HT-29 (cell line): ENCODE measurements at places on chromosomes 3 and 15.

DNA sequence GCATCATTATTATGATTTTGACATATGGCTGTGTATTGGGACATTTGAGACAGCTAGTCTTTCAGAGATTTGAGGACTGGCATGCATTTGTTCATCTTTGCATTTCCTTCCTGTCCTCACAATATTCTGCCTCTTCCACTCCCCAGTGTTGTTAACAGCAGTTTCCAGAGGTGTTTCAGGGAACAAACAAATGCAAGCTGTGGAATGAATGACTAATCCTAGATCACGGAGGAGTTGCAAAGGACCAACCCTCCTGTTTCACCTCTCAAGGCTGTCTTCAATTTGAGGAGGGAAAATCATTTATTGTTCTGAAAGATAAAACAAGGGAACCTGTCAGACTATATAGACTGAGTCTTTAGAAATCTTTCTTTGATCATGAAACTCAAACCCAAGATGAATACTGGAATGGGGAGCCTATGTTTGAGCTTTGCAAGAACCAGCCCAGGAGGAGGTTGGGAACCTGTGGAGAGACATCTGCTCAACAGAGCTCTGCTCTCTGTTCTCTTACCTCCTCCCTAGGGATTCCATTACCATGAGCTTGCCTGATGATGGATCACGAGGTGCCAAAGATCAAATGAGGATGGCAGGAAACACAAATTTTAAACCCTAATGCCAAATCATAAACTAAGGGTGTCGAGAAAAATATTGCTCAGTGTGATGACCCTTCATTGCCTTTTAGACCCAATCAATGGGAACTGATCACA, 68.5 kb downstream of the SLC7A14 start:
- DNase-seq = no peak

- DNase-seq = no peak
These were observed 31.2 kb downstream of the RAB11A start for GRCh38 chr15:65900488-65900887.

DNA sequence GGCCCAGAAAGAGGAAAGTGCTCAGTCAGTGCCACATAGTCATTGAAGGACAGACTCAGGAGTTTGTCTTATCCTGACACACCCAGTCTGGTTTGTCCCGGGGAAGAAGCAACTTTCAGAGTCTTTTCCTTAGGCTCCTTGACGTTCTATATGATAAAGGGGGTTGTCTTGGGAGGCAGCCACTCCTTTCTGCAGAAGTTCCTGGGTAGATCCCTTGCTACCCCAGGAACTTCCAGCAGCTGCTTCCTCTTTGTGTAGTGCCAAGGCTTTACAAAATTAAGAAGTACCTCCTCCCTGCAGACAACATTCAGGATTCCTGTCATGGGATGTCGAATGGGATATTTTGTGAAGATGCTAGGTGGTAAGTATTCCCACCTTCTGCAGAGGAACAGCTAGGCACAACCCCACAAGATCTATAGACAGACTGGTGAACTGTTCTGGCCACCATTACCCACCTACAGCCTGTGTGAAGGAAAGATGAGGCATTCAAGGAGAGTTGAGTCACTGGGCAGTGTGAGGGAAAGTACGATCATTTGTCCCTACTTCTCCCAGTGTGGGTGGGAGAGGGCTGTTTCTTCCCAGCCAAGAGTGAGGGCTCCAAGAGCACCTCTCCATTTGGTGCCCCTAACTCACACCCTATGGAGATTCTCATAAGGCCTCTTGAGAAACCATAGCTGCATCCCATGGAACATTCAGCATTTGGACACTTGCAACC, 11.3 kb downstream of the TMEM266 start:
- DNase-seq = no peak

DNA sequence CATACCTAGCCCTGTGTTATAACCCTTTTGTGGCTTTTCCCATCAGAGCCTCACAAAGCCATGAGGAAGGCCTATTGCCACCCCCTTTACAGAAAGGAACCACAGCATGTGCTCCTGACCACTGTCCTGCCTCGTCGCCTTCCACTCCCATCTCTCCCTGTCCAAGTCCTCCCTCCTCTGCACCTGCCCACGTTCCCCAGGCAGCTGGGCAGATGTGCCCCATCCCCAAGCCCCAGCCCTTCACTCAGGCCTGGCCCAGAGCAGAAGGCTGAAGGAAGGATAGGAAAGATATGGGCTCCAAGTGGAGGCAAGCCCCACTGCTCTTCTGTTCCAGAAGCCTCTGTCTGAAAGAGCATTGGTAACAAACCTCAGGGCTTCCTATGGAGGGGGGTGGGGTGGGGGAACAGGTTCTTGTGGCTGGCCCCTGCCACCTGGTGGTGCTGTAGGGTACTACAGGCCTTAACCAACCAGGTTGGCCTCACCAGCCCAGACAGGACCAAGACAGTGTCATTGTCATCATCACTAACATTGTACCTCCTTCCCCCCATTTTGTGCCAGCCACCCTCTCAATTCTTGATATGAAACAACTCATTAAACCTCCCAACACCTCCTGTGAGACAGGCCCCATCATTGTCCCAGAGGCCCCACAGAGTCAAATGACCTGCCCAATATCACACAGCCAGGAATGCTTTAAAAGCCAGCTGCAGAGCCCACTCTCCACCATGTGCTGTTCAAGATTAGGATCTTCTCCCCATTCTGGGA, 10.0 kb downstream of the POC1A start:
- peak; percentile 80 for DNase-seq

DNA sequence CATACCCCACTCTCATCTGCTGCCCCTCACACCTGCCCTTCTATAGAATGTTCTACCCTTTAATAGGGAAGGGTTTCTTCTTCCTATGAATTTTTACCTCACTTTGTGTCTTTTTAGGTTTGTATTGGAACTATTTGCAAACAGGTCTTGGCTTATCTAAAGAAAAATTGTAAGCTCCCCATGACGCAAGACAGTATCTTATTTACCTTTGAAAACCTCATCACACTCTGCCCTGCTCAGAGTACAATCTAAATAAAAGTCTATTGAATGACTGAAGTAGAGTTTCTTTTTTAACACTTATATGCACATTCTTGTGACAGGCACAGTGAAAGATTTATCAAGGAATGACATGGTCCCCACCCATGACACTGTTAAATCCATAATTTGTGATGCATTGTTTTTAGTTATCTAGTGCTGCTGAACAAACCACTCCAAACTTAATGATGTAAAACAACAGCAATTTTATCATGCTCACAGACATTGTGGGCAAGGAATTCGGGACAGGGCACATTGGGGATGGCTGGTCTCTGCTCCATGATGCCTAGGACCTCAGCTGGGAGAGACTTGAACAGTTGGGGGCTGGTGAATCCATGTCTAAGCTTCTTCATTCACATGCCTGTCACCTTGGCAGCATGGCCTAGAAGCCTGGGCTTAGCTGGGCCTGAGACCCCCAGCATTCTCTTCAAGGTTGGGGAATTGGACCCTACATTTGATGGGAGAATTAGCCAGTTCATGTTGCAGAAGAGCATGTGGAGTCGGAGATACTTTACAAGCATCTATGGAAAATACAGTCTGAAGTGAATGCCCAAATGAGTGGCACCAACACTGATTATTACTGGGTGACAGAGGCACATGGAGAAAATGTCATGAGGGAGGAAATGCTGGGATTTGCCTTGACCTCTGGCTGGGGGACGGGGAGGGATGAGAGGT, 252.2 kb upstream of the CTDSPL start:
- no peak for DNase-seq

GRCh38 chr3:156803952-156804741, 22.0 kb upstream of the LEKR1 start:
- DNase-seq = no peak

DNA sequence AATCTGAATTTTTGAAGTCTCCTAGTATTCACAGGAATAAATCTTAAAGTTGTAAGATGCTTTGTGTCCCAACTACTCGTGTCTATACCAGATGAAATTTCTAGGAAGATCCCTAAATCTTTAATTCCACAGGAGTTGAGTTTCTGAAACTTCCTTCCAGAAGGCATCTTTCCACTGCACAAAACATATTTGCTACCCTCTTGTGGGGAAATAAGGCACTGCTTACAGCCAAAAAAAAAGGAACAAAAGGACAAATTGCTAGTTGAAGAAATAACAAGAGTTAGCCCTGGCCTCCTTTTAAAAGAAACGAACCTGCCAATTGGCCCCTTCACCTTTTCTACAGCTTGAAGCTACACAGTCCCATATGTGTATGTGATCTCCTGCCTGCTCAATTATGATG, 54.0 kb downstream of the TAFA4 start:
- DNase-seq = no peak

DNA sequence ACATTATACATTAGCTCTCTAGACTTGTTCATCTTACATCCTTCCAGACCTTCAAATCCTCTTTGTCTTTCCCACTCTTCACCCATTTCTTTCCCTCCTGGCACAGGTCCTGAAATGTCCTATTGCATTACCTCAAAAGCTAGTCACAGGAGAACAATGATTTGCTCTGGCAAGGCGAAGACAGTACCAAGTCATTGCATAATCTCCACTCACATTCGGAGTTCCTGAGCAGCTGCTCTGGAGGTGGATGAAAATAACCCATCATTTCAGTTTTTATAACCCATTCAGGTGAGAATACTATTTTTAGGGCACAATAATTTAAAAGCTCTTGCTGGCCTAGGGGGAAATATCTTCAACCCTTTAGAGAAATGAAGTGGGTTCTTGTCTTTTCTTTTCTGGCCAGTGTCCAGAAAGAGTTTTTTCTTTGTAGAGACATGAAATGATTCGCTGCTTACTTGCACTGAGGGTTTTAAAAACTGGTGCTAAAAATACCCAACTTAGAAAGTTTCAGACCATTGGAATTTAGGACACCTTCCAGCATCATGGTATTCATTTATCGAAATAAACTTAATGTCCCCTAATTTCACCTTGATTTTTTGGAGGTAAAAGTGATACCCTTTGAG, 23.4 kb upstream of the DYNC1LI1 start:
- DNase-seq = no peak

DNA sequence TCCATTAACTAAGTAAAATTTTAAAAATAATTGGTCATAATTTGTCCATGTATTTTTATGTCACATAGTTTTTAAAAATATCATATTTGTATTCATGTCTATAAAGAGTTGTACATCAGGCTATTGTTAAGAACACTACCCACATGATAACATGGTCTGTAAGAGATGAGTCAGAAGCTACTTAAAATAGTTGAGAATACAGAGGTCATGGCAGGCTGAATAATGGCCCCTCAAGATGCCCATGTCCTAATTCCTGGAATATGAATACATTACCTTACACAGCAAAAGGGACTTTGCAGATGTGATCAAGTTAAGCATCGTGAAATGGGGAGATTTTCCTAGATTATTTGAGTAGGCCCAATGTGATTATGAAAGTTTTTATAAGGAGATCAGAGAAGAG, 782.9 kb upstream of the GOLIM4 start:
- no peak for DNase-seq

GRCh38 chr3:111311126-111311525, 230.9 kb upstream of the CD96 start:
- DNase-seq = no peak

GRCh38 chr15:72222393-72222792, 8.6 kb downstream of the PKM start:
- DNase-seq = peak; percentile 55

GRCh38 chr3:164832216-164832615, 246.1 kb downstream of the SI start:
- DNase-seq = no peak

- peak; percentile 81 for DNase-seq
These were observed 201.6 kb downstream of the EDEM1 start for GRCh38 chr3:5389057-5389456.

DNA sequence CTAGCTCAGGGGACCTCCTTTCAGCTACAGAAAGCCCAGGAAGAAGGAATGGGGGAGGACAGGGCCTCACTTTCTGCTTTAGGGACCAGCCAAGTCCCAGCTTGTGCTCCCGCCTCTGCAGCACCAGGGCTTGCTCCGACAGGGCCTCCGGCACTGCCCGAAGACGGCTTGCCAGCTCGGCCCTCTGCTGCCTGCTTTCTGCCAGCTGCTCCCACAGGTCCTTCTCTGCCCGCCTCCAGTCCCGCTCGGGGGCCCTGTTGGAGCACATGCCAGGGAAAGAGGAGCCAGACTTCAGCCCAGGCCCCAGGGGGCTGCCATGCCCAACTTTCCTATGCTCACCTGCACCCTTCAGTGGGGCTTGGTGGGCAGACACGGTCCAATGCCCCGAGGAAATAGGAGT, 4.3 kb upstream of the CLK3 start:
- no peak for DNase-seq

GRCh38 chr3:89155811-89156210, 48.4 kb downstream of the EPHA3 start:
- DNase-seq = no peak

- DNase-seq = no peak
These were observed at the start of gene ZNF385D for GRCh38 chr3:21750831-21751391. Gene ZNF385D (minus strand): TSS chr3:21751210. CDS start chr3:21750916, 294 bp downstream.

DNA sequence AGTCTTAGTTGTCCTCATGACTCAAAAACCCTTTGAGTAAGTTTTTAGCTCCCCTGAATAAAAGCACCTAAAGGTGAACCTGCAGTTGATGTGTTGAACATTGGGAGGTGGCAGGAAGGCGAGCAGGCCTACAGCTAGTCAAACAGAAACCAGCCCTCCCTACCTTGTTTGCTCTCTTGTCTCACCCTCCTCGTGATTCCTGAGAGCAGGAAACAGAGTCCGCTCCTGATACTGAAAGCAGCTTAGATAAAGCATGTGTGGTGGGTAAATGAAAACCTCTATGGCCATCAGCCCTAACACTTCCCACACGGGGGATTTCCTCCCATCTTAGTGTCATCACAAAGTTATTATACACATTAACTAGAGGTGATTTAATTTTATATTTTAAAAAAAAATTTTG, 21.8 kb upstream of the CLDN18 start:
- no peak for DNase-seq
